ENCODE measurements at places on chromosomes 13 and 19.

DNA sequence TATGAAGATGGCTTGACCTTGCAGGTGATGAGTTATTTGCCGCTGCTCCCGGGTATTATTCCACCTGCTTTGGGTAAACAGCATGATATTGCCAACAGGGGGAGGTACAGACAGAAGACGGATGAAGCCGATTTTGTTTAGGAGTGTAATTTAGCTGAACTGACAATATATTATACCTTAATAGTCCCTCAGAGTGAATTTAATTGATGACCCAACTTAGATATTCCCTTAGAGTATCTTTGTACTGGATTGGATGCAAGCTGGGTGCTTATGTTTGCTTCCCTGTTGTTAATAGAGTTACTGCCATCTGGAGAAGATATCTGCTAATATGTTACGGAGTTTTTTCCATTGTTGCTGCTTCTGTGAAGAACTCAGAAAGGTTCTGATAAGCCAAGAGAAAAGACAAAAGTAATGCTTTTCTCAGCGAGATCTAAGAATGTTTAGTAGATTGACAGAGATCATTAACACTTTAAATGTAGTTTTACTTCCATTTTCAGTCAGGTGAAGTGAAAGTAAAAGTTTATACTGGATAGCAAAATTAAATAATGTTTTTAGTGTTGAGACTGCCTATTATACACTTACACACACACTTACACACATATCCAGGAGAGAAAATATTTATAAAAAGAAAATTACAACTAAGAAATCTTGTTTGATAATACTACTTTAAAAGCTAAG lies 2220.8 kb upstream of the PCDH20 start:
- no peak for DNase-seq

GRCh38 chr13:44649834-44650233 lies 73.7 kb upstream of the TSC22D1 start:
- no peak for DNase-seq

DNA sequence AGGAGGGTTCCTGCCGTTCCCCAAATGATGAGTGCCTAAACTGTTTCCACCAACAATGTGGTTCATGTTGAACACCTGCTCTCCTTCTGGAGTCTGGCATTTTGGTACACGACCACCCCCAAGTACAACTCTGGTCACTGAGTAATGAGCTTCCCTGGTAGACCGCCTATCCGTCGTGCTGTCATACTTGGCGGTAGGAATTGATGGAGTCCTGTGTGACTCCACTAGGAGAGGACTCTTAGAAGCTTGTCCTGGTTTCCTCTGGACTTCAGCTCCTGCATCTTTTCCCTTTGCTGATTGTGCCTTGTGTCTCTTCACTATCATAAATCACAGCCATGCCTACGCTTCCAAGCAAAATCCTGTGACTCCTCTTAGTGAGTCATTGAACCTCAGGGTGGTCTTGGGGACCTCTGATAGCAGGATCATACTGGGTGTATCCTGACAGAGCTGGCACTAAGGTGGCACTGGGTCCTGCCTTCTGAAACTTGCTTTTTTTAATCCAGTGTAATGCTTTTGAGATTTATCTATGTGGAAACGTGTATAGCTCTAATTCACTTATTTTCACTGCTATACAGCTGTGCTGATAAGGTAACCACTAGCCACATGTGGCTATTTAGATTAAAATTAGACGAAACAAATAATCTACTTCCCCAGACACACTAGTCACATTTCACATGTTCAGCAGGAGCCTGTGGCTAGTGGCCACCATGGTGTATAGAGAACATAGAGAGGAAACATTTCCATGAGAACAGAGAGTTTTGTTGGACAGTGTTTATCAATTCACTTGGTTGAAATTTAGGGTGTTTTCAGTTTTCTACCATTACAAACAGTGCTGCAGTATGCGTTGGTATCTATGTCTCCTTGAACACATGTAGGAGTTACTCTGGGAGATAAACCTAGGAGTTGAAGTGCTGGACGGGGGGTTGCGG lies 6.1 kb upstream of the ASF1B start:
- DNase-seq: no peak

GRCh38 chr13:41650706-41651105 lies 193.4 kb downstream of the RGCC start:
- no peak for DNase-seq

DNA sequence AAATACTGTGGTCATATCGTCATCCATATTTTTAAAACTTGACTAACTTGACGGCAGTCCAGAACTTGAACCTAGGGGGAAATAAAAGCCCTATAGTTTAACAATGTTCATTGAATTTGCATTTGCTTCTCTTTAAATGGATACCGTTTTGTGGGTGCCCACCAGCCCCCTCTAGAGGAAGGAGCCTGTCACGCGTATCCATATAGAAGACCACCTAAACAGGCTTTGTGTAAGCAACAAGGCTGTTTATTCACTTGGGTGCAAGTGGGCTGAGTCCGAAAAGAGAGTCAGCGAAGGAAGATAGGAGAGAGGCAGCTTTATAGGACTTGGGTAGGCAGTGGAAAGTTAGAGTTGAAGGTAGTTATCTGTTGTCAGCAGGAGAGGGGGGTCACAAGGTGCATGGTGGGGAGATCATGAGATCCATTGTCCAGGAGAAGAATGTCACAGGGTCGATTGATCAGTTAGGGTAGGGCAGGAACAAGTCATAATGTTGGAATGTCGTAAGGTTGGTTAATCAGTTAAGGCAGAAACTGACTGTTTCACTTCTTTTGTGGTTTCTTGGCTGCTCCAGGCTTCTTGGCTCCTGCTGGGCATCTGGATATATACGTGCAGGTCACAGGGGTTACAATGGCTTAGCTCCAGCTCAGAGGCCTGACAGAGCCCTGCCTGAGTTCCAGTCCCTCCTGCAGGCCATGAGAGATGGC lies 42.5 kb upstream of the ANKRD10 start:
- no peak for DNase-seq

- DNase-seq: no peak
Measured at GRCh38 chr19:12885749-12886650, 1.0 kb downstream of the KLF1 start.

GRCh38 chr19:6229951-6230712 lies 49.6 kb downstream of the MLLT1 start:
- no peak for DNase-seq

GRCh38 chr19:15159251-15159650 lies 41.5 kb downstream of the NOTCH3 start:
- DNase-seq: no peak

DNA sequence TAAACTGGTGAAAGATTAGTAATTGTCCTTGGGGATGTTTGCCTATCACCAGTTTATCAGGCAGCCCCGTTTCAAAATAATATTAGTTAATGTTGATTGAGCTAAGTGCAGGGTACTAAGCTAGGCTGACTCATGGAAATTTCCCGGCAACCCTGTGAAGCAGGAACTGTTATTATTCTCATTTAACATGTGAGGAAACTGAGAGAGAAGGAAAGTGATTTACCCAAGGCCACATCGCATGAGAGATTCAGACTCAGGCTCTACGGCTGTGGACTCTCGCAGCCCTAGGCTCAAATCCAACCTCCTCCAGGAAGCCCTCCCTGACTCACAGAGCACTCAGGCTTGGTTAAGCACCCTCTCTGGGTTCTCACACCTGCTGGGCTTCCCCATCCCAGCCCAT lies 19.7 kb downstream of the CLPTM1 start:
- DNase-seq: no peak

DNA sequence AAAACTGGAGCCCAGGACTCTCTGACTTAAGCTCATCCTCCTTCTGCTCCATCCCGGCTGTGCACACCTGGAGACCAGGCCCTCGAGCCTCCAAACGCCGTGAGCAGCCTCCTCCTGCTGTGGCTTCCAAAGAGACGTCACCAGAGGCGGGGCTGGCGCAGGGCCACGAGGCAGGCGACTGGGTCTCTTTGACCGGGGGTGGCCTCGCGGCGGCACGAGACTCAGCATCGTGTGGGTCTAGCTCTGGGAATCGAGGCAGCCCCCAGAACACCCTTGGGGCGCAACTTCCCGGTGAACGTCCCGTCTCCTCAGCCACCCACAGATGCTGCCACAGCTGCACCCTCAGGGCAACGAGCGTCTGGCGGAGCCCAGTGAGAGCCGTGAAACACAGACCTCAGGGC lies 22.8 kb downstream of the RASA3 start:
- DNase-seq: peak; percentile 59

DNA sequence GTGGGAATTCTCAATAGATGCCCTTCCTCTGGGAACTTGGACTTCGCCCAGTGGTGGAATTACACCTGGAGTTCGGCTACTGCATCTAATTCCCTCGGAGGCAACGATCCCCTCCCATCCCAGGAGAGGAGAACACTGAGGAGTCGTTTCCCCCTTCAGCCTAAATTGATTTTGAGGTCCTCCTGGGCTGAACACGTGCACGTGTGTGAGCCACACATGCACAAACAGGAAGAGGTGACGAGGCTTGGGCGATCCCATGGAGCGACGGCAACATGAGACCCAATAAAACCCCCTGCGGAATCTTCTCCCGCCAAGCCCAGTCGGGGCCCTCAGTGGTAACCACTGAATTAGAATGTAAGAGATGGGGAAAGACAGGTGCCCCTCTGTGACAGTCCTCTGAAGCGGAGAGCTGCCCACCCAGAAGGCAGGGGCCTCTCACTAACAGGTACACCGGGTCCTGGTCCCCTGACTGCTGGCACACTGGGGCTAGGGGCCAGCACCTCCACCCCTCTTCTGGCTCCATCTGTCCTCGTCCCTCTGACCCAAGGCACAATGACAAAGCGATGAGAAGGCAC lies 4.5 kb downstream of the MLLT1 start:
- DNase-seq: no peak

DNA sequence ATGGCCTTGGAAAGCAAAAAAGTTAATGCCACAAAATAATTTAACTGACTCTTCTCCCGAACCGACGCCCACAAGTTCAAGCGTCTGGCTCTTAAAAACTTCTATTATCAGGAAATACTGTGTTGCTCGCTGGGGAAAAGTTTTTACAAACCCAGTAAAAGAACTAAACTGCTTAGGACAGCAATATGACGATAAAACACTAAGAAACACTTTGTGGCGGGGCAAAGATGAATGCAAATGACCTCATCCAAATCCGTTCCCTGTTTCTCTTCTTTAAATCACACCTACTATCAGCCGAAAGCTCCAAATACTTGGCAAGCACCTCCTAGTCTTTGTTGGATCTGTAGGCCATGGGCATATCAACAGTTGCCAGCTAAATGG lies 4.9 kb downstream of the SIGLEC11 start:
- no peak for DNase-seq

GRCh38 chr13:87889254-87889653 lies 218.1 kb downstream of the SLITRK5 start:
- DNase-seq: no peak

Data from stimulated activated CD4-positive, alpha-beta T cell treated with anti-CD3 and anti-CD28 coated beads, Interleukin-4, amount 100 ng/mL, for 1 hour (primary cell).